ENCODE measurements at places on chromosomes 3 and 15.
A peak's percentile ranks its signal among the peaks of the same experiment; 100 is the strongest.

DNA sequence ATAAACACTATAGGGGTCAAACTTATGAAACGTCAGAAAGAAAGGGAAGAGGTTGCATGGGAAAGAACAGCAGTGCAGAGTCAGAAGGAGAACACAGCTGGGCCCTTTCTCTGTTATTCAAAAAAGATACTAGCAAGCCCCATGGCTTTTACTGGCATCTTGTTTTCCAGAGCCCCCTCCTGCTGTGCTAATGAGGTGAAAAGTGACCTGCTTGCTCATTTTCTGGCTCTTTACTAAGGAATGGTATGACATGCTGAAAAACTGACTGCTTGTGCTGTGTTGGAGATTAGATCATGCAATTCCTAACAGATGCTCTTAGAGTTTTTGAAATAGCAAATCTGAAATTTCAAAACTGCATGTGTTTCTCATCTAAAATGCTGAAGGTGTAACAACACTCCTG, 541.6 kb upstream of the ALCAM start:
- no peak for DNase-seq

- DNase-seq: no peak
Measured at GRCh38 chr3:31167666-31168065, 273.2 kb upstream of the GADL1 start.

DNA sequence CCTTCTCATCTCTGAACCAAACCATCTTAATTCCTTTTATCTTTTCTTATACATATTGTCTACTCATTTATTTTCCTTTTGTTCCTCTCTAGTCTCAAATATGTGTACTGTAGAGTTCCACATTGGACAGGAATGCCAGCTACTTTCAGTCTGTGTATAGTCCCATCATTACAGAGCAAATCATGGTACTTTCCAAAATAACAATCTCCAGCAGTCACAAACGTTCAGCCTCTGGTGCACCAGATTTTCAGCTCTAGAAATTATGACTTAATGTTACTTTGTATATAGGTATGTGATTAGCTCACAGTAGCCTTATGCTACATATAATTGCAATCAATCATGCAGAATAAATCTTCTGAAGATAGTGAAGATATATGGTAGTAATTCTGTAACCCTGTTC, 32.5 kb upstream of the TM4SF4 start:
- DNase-seq: no peak

DNA sequence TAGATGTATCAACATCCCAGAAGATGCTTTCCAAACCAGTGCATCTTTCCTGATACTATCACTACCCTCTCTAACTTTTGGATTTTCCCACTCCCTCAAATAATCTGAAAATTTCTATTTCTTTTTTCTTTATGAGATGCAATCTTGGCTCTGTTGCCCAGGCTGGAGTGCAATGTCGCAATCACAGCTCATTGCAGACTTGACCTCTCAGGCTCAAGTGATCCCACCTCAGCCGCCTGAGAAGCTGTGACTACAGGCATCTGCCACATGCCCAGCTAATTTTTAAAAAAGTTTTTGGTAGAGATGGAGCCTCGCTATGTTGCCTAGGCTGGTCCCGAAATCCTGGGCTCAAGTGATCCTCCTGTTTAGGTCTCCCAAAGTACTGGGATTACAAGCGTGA, 239.7 kb downstream of the SUCLG2 start:
- no peak for DNase-seq

DNA sequence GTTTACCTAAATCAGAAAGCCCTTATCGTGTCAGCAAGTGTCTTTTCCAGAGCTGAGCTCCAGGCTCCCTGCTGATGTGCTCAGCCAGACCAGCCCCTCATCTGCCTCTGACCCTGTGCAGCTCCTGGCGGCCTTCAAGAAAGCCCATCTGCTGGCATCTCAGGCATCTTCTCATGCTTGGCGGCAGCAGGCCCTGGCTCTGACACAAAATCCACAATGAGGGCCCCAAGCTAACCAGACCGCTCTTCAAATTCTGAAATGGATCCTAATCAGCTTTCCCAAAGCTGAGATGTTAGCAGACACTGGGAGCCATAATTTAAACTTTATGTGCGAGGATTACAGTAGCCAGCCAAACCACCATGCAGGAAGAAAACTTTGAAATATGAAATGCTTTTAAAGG, 50.8 kb upstream of the CTDSPL start:
- DNase-seq: no peak

GRCh38 chr3:133259767-133260166, 140.1 kb upstream of the BFSP2 start:
- DNase-seq: no peak

- DNase-seq: no peak
Measured at GRCh38 chr3:33644582-33644981, 73.5 kb downstream of the CLASP2 start.

DNA sequence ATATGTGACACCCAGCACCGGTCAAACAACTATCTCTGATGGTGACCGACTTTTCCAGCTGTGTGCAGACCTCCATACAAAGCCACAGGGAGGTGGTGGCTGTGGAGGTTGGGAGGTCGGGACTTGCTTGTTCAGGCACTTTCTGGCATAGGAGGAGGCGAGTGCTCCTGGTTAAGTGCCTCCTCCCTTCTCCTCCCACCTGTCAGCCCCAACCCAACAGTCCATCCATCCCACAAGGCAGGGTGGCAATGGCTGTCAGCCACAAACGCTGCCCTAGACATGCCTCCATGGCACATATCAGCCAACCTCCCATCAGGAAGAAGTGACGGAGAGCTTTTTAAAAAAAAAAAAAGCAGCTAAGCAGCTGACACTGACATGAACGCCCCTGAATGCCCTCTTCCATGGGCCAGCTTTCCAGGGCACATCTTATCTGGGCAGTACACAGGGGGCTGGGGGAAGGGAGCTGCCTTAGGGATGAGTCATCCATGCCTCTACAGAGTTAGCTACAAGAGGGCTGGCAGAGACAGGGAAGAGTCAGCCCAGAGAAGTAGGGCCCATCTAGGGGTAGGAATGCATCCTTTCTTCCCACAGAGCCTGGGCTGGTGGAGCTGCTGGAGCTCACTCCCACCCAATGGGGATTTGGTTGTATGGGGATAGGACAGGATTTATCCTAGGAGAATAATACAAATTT, 41.2 kb downstream of the CCDC12 start:
- peak; percentile 91 for DNase-seq

GRCh38 chr3:187828579-187829452, 83.5 kb upstream of the BCL6 start:
- DNase-seq: no peak

- DNase-seq: no peak
Measured at GRCh38 chr3:122890720-122891220, 95.9 kb downstream of the SLC49A4 start.

DNA sequence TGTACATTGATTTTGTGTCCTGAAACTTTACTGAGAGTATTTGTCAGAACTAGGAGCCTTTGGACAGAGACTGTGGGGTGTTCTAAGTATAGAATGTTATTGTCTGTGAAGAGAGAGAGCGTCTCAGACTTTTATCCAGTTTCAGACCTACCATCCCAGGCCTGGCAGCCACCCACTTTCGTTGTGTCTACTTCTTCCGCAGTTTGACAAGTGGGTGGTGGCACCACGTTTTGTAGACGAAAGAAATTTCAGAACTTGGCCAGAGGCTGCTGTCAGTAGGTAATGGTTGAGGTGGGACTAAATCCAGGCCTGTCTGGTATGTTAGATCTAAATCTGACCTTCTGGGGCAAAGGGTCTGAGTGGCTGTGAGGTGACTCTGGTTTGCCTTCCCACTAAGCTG, 13.4 kb upstream of the TRAK1 start:
- peak; percentile 30 for DNase-seq

DNA sequence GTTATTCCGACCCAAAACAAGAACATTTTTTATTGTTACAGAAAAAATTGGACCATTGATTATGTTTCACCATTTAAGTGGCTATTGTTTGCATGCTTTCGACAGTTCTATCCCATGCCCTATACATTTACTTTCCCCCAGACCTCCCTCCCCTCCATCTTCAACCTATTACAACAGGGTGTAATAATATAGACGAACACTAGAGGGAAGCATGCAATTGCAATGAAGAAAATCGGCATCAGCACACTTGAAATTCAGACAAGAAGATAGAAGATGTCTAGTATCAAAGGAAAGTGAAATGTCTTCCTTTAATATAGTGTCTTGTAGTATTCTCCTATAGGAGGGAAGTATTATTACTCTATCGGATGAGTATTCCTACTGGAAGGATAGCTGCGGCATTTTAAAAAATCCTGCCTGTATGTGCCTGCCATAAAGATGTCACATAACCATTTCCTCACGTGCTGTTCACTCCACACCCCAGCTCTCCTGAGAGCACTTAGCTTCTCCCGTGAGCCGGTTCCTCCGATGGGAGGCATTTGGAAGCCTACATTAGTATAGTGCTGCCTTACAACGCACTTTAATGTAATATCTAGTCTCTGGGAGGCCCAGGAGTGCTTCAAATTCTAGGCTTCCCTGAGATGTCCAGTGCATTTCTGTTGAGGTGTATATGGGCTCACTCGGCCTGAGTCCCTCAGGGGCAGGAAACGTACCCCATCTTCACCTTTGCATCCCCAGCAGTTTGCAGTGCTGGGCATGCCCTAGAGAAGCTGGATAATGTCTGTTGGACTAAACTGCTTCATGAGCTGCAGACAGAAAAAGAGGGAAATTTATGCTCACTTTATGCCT, 17.8 kb upstream of the ERICH6 start:
- no peak for DNase-seq

DNA sequence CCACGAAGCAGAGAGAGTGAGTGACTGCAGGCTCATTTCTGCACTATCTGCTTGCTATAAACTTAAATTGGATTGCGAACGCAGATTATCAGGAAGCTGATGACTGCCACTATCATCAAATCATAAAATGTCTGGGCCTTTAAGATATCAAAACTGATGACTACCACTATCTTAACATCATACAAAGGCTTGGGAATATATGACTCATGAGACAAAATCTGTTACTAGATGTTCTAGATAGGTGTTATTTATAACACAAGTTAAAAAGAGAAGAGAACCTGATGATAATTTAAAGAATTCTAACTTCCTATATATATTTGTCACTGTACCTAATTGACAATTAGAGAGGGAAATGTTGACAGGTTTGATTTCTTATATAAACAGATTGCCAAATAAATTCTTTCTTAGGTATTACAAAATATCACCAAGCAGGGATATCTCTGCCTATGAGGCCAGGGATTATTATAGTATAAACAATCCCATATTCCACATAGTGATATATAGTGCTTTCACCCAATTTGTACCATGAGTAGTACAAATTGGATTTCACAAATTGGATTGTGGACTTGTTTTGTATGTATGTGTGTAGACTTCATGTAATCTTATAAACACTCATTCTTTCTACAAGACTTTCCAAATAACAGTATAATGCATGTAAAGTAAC, 1157.2 kb downstream of the ROBO1 start:
- DNase-seq: no peak

GRCh38 chr15:71548401-71548807, 261.9 kb upstream of the NR2E3 start:
- DNase-seq: no peak

DNA sequence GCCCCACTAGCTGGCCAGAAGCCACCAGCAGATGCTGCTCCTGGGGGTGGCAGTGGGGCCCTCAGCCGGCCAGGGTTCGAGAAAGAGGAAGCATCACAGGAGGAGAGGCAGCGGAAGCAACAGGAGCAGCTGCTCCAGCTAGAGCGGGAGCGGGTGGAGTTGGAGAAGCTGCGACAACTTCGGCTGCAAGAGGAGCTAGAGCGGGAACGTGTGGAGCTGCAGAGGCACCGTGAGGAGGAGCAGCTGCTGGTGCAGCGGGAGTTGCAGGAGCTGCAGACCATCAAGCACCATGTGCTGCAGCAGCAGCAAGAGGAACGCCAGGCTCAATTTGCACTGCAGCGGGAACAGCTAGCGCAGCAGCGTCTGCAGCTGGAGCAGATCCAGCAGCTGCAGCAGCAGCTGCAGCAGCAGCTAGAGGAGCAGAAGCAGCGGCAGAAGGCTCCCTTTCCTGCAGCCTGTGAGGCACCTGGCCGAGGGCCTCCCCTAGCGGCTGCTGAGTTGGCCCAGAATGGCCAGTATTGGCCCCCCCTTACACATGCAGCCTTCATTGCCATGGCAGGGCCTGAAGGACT, 17.5 kb upstream of the APEH start:
- no peak for DNase-seq

DNA sequence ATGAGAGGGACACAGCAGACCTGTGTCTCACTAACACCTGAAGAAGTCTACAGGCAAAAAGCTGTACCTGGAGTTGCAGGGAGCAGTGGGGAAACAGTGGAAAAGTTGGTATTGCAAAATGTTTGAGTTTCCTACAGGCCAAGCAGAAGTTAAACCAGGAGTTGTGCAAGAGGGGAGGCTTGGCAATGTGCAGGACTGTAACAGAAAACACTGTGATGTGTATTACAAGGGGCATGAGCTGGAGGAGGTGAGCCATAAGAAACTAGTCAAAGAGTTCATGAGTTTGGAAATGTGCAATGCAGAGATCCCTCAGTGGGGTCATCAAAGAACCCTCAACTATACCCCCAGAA, 47.1 kb upstream of the SERPINI2 start:
- DNase-seq: no peak

- DNase-seq: no peak
Measured at GRCh38 chr3:127549826-127550467, 40.6 kb downstream of the TPRA1 start.

DNA sequence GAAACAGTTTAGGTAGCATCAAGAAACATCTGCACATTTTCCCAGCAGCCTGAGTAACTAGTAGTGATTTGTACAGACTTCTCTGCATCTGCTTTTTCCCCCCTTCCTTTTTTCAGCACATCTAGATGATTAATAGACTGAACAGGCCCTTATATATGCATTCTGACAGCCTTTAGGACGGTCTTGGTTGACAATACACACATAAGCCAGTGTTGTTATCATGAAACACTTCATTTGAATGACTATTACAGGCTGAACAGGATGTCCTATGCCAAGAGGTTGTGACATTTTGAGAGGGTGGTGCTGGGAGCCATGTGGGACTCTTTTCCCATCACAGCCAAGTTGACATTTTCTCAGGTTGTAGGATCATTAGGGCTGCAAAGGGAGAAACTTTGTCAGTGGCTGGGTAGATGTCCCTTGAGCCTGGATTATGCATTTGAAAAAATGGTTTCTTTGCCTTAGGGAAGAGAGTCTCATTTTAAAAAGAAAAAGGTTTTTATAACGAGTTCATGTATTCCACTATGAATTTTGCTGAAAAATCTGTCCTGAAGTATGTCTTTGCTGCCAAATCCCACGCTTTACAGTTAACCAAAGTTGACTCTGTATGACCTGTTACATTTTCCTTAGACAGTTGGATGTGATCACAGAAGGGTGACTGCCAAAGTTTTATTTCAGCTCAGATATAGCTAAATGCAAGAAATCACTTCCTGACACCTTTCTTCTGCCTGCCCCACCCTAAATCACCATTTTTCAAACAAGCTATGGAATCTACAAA, 73.7 kb downstream of the FILIP1L start:
- DNase-seq: peak; percentile 43

DNA sequence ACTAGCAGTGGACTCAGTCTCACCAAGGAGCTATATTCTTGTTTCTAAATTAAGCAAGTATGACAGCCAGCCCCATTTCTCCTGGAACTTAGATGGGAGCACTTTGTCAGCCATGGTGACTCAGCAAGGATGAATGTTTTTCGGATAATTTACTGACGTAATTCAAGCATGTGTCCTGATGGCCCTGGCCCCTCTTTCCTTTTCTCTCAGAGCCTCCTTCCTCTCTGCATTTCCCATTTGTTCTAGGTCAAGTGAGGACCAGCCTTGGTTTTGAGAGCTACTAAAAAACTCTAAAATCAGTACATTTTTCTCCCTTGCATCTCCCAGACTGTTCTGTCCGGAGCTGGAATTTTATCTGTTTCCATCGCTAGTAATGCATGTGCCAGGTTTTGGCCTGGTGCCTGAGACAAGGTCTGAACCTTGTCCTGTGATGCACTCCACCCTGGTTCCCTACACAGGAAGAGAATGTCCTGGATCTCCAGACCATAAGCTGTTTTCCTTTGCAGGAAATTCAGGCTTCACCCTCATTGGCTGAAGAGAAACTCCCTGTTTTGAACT, 256.6 kb upstream of the ROPN1 start:
- DNase-seq: peak; percentile 58

Data from left cardiac atrium (tissue), 4 donors.